ENCODE measurements at places on chromosomes 5 and 9.

DNA sequence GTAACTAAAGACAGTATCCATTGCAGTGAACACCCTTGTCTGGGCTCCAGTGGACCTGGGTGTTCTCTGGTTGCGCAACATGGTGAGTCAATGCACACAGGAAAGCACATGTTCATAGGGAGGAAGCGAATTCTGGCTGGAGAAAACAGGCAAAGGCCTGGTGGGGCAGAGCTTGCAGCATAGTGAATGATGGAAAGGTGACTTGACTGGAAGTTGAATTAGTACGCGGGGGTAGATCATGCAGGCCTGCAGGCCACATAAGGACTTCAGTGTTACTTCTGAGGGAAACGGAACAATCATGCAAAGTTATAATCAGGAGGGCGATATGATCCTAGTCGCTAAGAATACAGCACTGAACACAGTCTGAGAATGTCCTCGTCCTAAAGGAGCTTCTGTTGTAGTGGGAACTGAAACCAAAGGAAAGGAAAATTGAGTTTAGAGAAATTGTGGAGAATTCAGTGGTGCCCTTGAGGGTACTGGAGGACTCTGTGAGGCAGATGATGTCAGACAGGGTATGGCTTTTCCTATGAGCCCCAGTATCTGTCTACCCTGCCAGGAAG lies 71.9 kb upstream of the RANBP3L start:
- DNase-seq = no peak

GRCh38 chr5:134975843-134976242 lies 8.1 kb downstream of the CATSPER3 start:
- no peak for DNase-seq

GRCh38 chr5:93785475-93785874 lies 44.1 kb upstream of the POU5F2 start:
- no peak for DNase-seq

GRCh38 chr5:88691230-88691582 lies 191.8 kb downstream of the MEF2C start:
- DNase-seq = no peak

- DNase-seq = no peak
These were observed 35.4 kb upstream of the TGFBI start for GRCh38 chr5:135993335-135993879.

GRCh38 chr9:114742947-114743346 lies 61.0 kb upstream of the TEX48 start:
- DNase-seq = no peak

GRCh38 chr5:1799110-1799601 lies 481 bp downstream of the MRPL36 start:
- no peak for DNase-seq

DNA sequence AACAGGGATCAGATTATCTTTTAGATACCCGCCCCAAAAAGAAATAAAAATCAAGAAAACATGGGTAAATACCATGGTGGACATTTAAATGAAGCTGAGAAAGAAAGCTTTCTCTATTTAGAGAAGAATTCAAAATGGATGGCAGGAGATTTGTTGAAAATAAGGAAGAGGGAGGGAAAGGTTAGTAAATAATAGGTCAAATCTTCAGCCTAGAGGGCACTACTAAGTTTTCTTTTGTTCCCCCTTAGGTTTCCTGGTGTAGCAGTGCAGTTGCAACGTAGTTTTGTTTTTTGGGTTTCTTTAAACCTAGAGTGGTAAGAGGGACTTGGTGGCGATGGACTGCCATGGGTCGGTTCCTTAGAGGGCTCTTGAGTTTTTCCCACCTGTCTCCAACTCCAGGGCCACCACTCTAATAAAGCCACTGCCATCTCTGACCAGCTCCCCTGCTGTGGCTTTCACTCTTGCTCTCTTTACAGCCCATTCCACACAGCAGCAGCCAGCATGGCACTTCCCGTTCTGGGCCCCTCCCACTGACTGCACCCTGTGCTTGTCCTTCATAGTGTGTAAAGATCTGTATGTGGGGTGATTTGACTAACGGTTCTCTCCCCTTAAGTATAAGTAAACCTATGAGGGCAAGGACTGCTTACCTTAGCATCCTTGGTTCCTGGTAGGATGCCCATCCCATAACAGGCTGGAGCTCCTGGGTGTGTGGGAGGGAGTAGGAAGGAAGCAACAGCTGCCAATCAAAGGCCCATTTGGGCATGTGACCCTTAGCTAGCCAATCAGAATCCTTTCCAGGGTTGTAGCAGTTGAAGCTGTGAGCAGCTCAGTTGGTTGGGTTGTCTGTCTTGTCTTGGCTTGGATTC lies 118.3 kb downstream of the SLC1A3 start:
- DNase-seq = no peak

GRCh38 chr9:137722481-137722880 lies 103.7 kb downstream of the EHMT1 start:
- DNase-seq = no peak

GRCh38 chr5:16072616-16073015 lies 107.0 kb downstream of the MARCHF11 start:
- no peak for DNase-seq

DNA sequence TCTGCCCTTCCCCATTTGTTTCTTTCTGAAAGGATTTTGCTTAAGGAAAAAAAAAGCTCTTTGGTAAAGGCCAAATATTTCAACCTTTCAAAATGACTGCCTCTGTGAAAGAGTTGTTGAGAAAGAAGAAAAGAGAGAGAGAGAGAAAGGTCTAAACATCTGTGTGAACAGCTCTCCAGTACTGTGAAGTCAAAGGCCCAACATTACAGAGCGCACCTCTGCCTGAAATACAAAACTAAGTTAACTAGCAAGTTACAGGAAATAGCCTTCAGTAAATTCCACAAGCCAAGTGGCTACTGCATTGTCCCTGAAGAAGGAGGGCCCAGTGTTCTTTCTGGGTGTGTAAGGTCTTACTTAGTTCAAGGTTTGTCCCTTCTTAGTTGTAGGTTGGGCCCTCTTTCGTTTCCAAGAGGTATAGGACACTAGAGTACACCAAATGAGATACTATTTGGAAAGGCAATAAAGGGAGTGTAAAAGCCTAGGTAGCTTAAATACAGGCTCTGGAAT lies 104.4 kb downstream of the THBS4 start:
- no peak for DNase-seq

- no peak for DNase-seq
These were observed 26.5 kb downstream of the ZBTB34 start for GRCh38 chr9:126886897-126887296.

GRCh38 chr5:79488058-79488457 lies 25.9 kb downstream of the HOMER1 start:
- no peak for DNase-seq

GRCh38 chr5:152622628-152623027 lies 217.5 kb upstream of the NMUR2 start:
- no peak for DNase-seq

DNA sequence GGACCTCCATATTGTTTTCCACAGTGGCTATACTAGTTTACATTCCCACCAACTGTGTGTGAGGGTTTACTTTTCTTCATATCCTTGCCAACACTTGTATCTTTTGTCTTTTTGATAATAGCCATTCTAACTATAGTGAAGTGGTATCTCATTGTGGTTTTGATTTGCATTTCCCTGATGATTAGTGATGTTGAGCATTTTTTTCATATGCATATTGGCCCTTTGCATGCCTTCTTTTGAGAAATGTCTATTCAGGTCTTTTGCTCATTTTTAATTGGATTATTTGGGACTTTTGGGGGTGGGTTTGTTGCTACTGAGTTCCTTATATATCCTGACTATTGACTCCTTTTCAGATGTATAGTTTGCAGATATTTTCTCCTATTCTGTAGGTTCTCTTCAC lies 44.4 kb downstream of the FEM1C start:
- no peak for DNase-seq

DNA sequence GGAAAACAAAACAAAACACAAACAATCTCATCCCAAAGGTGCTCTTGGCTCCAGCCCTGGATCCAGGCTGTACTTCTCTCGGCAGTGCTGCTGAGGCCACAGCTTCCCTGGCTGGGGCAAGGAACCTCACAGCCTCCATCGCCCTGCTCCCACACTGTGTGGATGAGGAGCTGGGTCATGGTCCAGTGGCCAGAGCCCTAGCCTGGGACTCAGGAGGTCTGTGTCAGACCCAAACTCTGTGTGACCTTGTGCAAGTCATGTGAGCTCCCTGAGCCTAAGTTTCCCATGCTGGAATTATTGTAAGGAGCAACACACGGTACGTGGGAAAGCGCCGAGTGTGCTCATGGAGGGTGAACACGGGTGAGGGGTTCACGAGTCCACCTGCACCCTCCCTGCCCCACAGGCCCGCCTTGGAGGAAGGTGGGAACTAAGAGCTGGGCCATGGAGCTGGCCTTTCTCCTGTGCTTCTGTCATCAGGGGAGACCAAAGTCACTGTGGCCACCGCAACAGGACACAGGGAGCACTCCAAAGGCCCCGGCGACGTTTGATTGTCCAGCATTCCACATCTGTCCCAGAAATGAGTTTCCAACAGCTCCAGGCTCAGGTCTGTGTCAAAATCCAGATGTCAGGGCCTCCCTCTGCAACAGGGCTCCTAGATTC lies 26.2 kb upstream of the SMU1 start:
- no peak for DNase-seq

GRCh38 chr5:123845356-123846100 lies 333.6 kb downstream of the CSNK1G3 start:
- DNase-seq = no peak

DNA sequence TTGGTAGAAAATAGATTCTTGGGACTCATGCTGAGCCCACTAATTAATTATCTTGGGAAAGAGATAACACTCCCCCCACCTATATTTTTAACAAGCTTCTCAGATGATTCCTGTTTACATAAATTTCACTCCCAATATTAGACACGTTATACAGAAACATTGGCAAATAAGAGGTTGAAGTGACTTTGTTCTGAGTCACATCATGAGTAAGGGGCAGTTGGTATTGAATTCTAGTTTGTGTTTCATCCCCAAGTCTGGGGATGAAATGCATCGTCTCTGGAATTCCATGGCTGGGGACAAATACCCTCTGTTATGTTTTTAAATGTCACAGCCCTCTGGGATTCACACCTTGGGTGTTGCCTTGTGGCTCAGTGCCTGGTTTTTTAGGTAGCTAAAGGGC lies 41.0 kb downstream of the BASP1 start:
- no peak for DNase-seq

GRCh38 chr5:53994148-53994547 lies 316.2 kb downstream of the ARL15 start:
- DNase-seq = no peak

GRCh38 chr5:159098603-159099436 lies 896 bp downstream of the EBF1 start:
- peak; percentile 23 for DNase-seq

- DNase-seq = no peak
These were observed 684 bp downstream of the TOR1B start for GRCh38 chr9:129803676-129804060.

DNA sequence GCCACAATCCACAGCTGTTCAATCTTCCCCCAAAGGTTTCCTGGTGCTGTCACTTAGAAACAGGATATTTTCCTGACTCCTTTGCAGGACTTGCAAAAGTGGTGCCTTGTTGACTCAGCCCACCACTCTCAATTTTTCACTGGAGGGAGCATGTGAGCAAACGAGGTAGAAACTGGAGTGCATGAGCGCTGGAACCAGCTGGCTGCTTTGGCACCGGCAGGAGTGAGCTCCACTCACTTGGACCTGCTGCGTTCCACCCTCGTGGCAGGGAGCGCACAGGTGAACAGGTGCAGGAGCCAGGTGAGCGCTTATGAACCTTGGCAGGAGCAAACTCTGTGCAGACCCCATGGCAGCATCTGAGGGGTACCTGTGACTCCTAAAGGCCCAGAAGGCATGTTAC lies 364.1 kb upstream of the RORB start:
- no peak for DNase-seq

- no peak for DNase-seq
These were observed 24.0 kb upstream of the ASPN start for GRCh38 chr9:92506184-92506857.

GRCh38 chr5:59036274-59036961 lies 453.5 kb downstream of the RAB3C start:
- no peak for DNase-seq

DNA sequence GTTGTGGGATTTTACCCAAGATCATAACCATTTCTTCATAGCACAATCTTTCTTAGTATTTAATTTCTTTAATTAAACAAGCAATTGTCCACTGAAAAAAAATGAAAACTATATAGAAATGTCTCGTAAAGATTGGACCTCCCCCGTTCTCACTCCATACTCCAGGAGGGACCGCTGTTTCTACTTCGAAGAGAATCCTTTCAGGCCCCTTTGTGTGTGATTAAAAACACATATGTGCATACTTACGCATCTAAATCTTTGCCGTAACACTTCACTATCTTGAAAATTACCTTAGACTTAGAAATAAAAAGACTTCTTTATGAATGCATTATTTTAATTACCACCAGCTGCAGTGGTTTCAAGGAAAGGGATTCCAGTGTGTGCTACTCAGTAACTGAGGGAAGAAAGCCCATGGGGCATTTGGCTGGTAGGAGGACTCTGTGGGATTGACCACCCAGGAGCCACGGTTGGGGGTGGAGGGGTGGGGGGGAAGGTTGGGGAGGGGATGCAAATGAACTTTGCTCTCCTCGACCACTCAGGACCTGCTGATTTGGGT lies 209.1 kb downstream of the FAM114A2 start:
- no peak for DNase-seq

GRCh38 chr9:2014696-2015580 lies at the start of gene SMARCA2:
SMARCA2 (plus strand) TSS chr9:2015347; CDS start chr9:2029023, 13,676 bp downstream.
- DNase-seq = peak; percentile 83

GRCh38 chr9:38761339-38761738 lies 41.4 kb upstream of the FAM240B start:
- no peak for DNase-seq

GRCh38 chr5:96373381-96373733 lies 59.7 kb downstream of the PCSK1 start:
- no peak for DNase-seq

DNA sequence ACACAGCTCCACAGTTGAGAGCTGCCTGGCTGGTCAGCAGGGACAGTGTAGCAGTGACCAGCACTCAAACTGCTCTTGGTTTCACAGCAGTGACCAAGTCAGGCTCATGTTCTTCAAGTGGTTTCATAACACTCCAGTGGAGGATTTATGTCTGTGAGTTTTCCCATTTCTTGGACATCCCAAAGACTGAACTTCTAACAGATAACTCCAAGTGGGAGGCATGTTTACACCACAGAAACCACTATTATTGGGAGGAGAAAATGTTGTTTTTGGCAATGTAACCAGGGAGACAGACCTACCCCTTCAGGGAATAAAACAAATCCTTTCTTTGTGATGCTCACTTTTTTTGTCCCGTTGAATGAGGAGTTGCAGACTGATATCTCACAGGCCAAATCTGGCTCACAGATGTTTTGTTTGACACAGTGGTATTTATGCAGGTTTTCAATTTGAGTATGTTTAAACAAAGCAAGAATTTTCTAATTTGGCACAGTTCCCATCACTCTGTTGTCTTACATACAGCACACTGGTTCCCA lies 141.5 kb downstream of the RMI1 start:
- no peak for DNase-seq

- DNase-seq = no peak
These were observed 66.5 kb downstream of the GALNT10 start for GRCh38 chr5:154257046-154257445.

DNA sequence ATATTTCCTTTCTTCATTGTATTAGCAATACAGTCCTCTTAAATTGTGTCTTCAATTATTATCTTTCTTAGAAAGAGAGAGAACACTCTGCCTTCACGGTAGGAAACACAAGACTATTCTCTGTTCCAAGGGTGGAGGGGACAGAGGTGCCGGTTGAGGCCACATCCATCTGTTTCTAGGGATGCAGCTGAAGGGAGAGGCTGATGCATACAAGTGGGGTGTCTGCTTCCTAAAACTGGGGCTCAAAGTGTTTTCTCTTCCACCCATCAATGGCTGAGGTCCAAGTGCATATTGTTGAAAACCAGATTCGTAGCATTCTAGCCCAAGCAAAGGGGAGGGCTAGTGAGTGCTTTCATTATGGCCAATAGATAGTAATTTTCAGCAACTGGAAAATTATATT lies 9.5 kb downstream of the IRX2 start:
- DNase-seq = no peak

Measured in activated CD8-positive, alpha-beta memory T cell treated with anti-CD3 and anti-CD28 coated beads for 48 hours (primary cell).